ENCODE measurements at places on chromosomes 13 and 19. TPM values are rescaled to one million over a fixed set of nuclear protein-coding genes. Genes with fewer than 3 reads are reported as not detected.

GRCh38 chr13:110528371-110528770 lies 33.2 kb downstream of the RAB20 start:
- DNase-seq: no peak

DNA sequence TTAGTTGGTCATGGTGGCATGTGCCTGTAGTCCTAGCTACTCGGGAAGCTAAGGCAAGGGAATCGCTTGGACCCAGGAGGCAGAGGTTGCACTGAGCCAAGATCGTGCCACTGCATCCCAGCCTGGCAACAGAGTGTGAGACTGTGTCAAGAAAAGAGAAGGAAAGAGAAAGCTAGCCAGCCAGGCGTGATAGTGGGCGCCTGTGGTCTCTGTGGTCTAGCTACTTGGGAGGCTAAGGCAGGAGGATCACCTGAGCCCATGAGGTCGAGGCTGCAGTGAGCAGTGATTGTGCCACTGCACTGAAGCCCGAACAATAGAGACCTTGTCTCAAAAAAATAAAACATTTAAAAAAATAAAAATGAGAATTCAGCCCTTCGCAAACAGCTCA lies 33.3 kb downstream of the TIMM13 start:
- no peak for DNase-seq

Gene EID2
- total RNA-seq: 15.5 TPM

- DNase-seq: no peak
These were observed 2.7 kb upstream of the ACTN4 start for GRCh38 chr19:38644719-38645118.

- no peak for DNase-seq
These were observed 998 bp downstream of the NFKBIB start for GRCh38 chr19:38900743-38901190.

Measured in heart right ventricle (tissue), 16 donors.